ENCODE measurements at places on chromosomes 2 and 18.

DNA sequence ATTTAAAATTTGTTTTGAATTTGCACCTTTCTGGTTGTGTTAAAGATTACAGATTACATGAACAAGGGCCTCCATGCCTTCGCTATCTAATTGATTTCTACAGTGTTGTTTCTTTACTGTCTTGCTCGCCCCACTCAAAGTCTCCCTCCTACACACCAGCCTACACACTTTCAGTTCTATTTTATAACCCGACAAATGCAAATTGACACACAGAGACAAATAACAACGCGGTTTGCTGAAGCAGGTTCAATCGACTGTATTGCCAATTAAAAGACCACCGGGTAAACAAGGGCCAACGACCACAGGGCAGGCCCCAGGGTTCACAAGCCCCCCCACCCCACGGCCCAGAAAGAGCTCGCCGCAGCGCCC, 869 bp downstream of the STARD7 start:
- no peak for DNase-seq

DNA sequence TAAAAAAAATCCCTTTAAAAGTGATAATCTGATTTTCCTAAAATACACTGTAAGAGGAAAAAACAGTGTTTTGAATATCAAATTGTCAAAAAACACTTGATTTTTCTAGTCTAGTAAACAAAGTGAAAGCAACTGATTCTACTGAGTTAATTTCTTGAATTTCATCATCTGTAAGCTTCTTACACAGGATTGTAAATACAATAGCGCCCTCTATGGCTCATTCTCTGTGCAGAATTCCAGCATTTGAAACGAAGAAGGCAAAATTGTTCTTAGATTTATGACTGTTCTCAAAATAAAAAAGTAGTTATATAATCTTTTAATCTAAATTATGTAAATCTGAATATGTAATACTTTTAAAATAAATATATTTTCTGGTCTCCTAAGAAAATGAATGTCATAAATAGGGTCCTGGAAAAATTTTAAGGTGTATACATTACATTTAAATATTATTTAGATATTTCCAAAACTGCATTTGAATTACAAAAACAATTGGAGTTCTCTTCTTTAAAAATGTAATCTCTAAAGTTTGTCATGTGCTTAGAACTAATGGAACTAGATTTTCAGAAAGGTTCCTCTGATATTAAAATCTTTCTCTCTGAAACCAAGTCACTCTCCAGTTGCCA, 176.9 kb upstream of the MC4R start:
- DNase-seq, result peak; percentile 78

DNA sequence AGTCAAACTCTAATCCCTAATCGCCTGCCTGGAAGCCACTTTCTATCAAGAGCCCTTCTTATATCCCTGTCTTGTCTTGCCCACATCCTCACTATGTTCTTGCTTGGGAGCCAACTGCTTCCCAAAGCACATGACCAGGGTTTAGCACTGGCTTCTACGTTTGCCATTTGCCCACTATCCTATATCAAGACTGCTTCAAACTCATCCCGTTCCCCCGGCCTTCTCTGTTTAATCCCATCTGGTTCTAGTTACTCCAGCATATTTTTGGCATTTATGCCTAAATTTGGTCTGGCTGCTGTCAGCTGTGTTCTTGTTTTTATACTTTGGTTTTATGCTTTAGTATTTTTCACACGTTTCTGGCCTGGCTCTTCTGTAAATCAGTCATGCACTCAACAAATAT, 40.2 kb downstream of the POLR1A start:
- no peak for DNase-seq

DNA sequence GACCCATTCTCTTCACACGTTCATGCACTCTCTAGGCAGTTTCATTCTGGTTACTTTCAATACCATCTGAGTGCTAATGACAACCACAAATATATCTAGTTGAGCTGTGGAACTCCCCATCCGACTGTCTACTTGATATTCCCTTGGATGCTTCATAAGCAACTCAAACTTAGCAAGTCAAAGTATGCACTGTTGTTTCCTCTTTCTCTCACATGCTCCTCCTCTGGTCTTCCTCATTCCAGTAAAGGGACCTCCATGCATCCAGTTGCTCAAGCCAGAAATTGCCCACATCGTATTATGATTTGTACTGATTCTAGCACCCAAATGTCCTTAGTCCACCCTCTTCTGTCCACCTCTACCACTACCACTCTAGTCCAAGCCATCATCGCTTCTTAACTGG, 22.3 kb downstream of the SEMA4F start:
- DNase-seq, result no peak

DNA sequence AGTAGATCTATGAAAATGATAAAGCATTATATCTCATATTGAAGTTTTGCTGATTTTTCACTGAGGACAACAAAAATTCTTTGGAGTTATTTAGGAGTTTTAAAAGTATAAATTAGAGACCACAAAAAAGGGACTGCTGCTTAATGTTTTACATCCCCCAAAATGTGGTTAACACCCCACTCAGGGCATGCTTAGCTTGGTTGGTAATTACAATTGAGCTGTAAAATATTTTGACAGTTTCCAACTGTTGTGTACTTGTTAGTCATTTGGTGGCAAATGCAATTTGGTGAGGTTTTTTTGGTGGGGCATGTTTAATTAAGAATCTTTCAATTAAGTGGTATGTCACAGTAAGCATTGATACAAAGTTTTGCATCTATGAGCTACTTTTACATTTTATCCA, 137.3 kb upstream of the OTX1 start:
- no peak for DNase-seq

DNA sequence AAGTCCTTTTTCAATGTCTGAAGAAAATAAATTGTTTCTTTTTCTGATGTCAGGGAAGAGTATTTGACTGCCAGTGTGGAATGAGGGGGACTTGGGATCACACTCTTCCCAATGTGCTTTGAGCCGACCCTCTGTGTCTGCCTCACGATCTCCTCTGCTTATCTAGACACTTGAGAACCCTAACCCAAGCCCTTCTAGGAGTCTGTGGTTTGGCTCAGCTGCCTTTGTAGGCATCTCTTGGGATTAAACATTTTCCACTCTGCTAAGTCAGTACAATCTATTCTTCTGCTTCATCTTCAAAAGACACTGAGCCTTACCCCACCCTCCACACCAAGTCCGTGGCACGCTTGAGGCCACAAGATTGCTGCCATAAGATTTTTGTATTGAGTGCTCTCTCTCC, 19.4 kb downstream of the FAM110C start:
- no peak for DNase-seq
